Stomach (tissue), 19 donors: ENCODE measurements at places on chromosomes 6 and 20.

DNA sequence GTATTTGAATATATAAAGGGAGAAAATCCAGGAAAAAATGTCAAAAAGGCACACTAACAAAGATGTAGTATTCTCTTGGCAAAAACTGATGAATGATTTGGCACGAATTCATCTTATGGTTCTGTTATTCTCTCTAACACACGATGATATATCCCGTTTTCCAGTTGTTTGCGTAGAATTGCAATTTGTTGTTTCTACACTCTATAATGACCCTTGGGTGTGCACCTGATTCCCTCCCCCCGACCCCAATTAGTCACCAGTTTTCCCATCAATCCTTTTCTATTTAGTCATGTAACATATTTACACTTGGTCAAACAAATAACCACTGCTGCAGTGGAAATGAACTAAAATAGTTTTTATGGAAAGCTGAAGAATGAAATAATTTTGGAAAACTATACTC is 1.5 kb upstream of the ARID1B start:
- no peak for DNase-seq
- no peaks in the 10 kb centered on the region for H3K27me3 ChIP-seq
- H3K4me3 ChIP-seq = no peak overlapping the region
- H3K4me1 ChIP-seq = peaks cover 10% of the 10 kb centered on the region

DNA sequence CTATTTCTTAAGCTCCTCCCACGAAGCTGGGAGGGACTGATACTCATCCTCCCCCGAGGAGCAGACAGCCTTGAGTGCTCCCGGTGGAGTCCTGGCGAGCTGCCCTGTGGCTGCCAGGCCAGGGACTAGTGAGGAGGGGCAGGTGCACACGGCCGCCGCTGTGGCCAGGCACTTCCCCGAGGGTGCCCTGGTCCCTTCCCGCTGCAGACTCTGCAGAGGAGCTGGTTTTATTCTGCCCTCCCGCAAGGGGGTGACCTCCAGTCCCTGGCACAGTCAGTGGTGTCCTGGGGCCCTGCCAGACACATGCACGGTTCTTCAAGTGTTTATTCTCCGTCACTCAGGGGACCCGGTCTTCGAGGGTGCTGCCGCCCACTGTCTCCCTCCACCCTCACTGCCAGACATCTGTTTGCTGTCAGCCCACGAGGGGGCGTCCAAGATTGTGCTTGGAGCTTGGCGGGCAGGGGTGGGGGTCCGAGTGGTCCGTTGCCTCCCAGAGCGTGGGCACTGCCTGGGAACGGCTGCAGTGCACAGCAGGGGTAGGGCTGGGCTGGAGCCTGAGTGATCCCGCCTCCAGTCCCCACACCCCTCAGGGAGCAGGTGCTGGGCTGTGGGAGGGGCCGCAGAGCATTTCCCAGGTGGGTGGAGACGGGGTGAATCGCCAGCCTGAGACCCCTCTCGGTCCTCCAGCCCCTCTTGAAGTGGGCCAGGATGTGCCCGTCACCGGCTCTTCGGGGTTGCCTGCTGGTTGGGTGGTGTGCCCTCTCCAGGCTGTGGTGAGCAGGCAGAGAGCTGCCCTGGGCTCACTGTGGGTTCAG is 3.1 kb upstream of the CABLES2 start:
- H3K4me1 ChIP-seq = peaks cover 54% of the 10 kb centered on the region
- DNase-seq = peak; percentile 83
- no peaks in the 10 kb centered on the region for H3K36me3 ChIP-seq
- H3K27me3 ChIP-seq = no peaks in the 10 kb centered on the region
- H3K4me3 ChIP-seq = no peak overlapping the region

GRCh38 chr6:165988302-165988756 is 179.3 kb downstream of the TBXT start:
- no peaks in the 10 kb centered on the region for H3K4me1 ChIP-seq
- H3K4me3 ChIP-seq = peak overlapping the region; percentile 47
- peaks cover 64% of the 10 kb centered on the region for H3K27me3 ChIP-seq
- no peak for DNase-seq

DNA sequence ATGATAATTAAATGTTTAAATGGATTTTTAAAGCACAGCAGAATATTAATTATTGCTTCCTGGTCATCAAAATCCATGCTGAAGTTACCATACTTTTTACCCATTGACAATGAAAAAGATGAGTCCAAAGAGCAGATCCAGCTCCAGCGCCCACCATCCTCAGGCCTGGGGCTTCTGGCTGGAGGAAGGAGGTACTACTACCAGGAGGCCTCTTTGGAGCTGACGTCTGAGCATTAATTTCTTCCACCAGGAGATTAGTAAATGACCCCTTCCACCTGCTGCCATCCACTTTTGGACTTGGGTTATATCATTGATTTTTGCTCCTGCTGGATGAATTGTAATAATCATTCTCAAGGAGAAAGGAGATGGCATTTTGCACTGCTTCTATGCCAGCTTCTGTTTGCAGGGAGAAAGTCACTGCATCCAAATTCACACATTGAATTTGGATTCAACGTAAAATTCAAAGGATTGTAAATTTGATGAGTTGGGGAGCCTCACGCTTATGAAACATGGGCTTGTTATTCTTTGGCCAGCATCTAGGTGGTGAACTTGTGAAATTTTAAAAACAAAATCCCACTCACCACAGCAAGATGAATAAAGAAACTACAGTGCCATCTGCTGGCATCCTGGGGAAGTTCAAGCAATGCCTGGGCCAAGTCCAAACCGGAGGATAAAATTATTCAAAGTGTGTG is 121.8 kb downstream of the SASH1 start:
- H3K36me3 ChIP-seq = no peaks in the 10 kb centered on the region
- no peaks in the 10 kb centered on the region for H3K4me1 ChIP-seq
- DNase-seq = peak; percentile 60
- H3K27ac ChIP-seq = no peak overlapping the region
- no peaks in the 10 kb centered on the region for H3K27me3 ChIP-seq

DNA sequence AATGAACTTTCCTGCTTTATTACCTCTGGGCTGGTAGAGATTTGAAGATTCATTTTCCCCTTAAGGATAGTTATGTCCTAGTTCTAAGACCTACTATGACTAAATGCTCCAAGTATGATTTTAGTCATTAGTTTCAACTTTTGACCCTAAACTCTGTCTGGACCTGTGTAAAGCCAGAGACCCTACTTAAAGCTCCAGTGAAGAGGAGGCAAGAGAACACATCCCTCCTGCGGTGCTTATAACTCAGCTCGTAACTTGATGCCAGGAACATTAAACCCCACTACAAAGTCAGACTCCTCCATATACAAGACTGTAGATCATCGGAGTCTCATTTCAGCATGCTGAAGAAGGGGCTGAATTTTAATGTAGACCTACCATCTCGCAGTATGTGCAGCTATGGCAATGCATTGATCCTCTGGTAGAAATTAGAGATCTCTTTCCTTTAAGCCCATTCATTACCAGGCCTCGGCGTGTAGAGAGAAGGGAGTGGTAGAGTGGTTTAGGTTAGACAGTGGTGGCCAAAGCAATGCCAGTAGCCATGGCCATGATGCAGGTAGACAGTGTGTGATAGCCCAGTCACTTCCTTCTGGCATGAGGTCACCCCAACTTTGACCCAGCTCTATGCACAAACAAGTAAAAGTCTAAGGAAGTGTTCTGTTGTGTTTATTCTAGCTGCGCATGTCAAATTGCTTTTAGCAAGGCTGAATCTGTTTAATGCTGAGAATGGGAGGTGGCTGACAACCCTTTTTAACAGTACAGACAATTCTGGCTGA is 34.8 kb upstream of the MYB start:
- DNase-seq = peak; percentile 9
- no peaks in the 10 kb centered on the region for H3K4me1 ChIP-seq
- no peaks in the 10 kb centered on the region for H3K36me3 ChIP-seq
- H3K27ac ChIP-seq = no peak overlapping the region
- no peaks in the 10 kb centered on the region for H3K27me3 ChIP-seq
- H3K4me3 ChIP-seq = no peak overlapping the region

- no peak within 1 kb of the TSS for H3K4me3 ChIP-seq
- no peaks in the 10 kb centered on the region for H3K4me1 ChIP-seq
- H3K27ac ChIP-seq = no peak within 1 kb of the TSS
Measured at GRCh38 chr6:73353636-73354593, at the start of gene DPPA5. Gene DPPA5 (minus strand): TSS chr6:73354276. CDS start chr6:73354225, 51 bp downstream.

GRCh38 chr6:169905041-169905807 is 153.8 kb downstream of the ERMARD start:
- H3K36me3 ChIP-seq = no peaks in the 10 kb centered on the region
- H3K27ac ChIP-seq = peak overlapping the region; percentile 16
- no peak overlapping the region for H3K4me3 ChIP-seq
- no peaks in the 10 kb centered on the region for H3K27me3 ChIP-seq
- DNase-seq = peak; percentile 62

DNA sequence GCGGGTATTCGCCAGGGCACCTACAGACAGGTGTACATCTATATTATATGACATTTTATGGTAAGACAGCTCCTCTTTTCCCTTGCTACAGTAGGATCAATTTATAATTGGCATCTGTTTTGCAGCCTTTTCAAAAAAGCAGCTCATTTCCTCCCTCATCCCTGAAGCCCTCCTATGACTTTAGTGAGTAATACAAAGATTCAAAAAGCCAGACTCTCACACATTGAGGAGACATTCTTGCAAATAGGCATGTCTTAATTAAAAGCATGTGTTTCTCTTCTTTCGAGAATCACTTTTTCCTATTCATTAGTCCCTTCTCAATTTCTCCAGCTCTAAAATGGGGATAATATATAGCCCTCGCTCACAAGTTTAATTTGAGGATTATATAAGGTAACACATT is 283.4 kb downstream of the TBC1D7 start:
- no peak overlapping the region for H3K27ac ChIP-seq
- H3K27me3 ChIP-seq = no peaks in the 10 kb centered on the region
- no peak for DNase-seq
- no peaks in the 10 kb centered on the region for H3K4me1 ChIP-seq
- H3K36me3 ChIP-seq = no peaks in the 10 kb centered on the region
- no peak overlapping the region for H3K4me3 ChIP-seq

- H3K4me1 ChIP-seq = no peaks in the 10 kb centered on the region
- peaks cover 3% of the 10 kb centered on the region for H3K27me3 ChIP-seq
- no peak overlapping the region for H3K27ac ChIP-seq
- no peak for DNase-seq
- H3K36me3 ChIP-seq = no peaks in the 10 kb centered on the region
Measured at GRCh38 chr6:38720295-38720694, 5.2 kb downstream of the DNAH8 start.

DNA sequence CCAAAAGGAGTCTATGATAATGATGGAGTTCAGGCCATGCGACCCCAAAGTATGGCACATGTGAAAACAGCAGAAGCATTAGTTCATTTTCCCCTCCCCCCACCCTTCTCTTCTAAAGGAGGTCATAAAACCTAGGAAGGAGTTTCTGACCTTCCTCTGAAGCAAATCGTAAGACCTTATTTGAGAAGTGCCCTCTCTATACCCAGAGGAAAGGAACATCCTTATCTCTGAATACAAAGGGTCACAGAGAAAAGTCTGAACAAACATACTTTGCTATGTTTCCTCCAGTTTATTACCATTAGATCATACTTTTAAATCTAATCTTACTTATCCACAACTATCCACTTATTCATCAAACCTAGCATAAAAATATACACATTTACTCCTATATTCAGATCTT is 48.6 kb downstream of the SLX4IP start:
- H3K27ac ChIP-seq = no peak overlapping the region
- no peaks in the 10 kb centered on the region for H3K27me3 ChIP-seq
- DNase-seq = no peak

- no peaks in the 10 kb centered on the region for H3K27me3 ChIP-seq
- no peak overlapping the region for H3K4me3 ChIP-seq
- H3K27ac ChIP-seq = no peak overlapping the region
- peaks cover 20% of the 10 kb centered on the region for H3K36me3 ChIP-seq
Measured at GRCh38 chr20:33709905-33710541, 10.1 kb downstream of the PXMP4 start.

DNA sequence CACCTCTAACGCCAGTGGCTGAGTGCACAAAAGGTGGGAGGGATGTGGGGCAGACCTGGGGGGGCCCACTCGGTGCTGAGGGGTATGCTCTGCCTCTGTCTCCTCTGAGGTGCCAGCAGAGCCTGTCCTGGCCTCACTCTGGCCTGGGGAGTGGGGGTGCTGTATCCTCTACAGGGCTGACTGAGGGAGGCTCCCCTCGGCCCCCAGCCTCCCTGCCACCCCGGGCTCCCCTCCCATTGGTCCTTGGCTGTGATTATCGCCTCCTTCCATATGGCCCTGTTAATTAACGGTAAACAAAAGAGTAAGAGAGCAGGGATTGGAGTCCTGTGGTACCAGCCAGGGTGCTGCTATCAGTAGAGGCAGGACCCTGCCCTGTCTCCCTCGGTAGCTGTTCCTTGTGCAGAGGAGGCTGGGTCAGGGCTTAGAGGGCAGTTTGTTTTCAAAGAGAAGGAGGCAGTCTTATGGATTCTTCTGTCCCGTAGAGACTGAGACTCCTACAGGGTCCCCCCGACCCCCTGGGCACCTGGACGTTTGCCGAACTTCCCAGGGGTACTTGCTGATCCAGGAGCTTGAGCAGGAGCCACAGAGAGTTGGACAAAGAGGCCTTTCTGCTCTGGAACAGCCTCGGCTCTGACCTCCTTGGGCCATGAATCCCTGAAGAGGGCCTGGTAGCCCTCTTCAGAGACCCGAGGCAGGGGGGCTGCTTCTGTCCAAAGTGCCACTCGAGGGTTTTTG is 1.8 kb downstream of the MYT1 start:
- H3K36me3 ChIP-seq = no peaks in the 10 kb centered on the region
- no peaks in the 10 kb centered on the region for H3K4me1 ChIP-seq
- H3K27me3 ChIP-seq = no peaks in the 10 kb centered on the region
- no peak for DNase-seq

DNA sequence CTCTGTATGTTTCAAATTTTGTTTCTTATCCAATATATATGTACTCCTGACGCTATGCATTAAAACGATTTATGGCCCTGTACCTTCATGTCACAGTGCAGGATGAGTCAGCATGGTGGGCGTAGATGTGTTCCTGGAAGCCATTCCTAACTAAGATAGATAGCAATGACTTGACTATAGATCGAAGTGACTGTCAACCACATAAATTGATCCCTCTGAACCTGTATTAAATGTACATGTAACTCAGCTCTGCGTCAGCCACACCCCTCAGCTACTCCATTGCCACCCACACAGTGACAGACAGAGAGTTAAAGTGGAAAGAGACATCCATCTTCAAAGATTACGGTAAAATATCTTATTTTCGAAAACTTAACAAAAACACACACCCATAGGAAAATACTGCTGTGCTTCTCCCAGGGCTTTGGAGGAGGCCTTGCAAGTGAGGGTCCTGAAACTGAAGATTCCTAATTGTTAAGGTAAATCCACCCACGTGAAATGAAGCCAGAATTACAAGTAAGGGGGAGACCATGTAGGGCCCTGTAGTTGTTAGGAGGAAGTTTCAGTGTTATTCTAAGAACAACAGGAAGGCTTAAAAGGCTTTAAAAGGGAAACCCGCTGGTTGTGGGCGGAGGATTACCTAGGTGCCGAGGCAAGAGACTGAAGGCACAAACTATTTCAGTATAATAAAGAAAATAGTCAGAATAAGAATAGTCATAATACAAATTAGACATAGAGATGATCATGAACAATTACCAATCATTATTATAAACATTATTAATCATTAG is 10.3 kb upstream of the RAD21L1 start:
- DNase-seq = no peak
- H3K4me1 ChIP-seq = no peaks in the 10 kb centered on the region
- H3K27ac ChIP-seq = no peak overlapping the region
